ENCODE measurements at places on chromosomes 1 and 21.

DNA sequence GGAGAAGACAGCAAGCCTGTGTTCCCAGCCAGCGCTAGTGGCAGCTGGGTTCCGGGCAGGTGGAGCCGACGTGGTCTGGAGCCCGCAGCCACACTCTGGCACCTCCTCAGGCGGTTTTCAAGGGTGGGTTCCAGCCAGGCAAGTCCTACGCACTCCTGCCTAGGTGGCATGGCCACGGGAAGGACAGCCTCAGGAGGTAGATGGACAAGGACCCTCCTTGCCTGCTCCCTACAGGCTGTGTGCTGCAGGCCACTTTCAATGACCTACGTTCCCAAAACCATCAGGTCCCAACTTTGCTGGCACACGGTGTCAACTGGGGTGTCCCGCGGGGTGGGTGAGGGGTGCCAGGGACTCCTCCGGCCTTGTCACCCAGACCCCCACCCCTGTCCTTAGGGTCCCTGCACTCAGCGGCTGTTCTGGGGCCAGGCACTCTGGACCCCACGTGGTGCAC lies 6.7 kb upstream of the PTGER3 start:
- DNase-seq, result no peak

DNA sequence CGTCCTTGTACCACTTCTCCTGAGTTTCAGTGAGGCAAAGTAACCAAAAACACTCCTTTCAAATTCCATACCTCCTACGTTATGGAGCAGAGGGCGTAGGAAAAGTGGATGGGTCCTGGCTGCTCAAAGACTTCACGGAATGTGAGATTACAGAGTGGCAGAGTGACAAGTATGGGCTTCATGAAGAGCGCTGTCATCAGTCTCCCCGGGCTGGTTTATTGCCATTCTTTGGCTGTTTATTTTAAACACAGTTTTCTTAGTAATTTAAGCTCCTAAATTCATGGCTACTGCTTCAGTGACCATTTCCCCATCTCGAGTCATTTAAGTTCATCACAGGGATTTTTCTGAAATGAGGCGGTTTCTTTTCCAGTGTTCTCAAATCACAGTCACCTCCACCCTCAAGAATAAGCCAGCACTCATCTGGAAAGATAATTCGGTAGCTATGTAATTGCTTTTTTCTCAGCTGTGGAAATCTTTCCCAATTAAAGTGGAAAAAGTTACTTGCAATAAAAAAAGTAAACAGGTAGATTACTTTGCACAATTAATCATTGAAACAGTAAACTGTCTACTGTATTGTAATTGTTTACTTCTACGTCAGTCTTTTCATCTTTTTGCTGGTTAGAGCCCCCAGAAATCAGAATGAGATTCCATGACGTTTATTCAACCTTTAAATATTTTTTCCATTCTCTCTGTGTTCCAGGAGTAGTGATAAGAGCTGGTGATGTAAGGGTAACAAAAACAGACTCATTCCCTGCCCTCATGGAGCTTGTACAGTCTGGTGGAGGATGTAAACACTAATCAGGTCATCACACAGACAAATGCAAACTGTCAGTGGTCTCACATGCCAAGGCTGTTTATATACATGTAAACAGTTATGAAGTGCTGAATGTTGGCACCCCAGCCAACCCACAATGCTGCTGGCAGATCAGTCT lies 3.0 kb upstream of the SMYD2 start:
- no peak for DNase-seq

- no peak for DNase-seq
Measured at GRCh38 chr1:205598841-205599668, 32.8 kb downstream of the ELK4 start.

DNA sequence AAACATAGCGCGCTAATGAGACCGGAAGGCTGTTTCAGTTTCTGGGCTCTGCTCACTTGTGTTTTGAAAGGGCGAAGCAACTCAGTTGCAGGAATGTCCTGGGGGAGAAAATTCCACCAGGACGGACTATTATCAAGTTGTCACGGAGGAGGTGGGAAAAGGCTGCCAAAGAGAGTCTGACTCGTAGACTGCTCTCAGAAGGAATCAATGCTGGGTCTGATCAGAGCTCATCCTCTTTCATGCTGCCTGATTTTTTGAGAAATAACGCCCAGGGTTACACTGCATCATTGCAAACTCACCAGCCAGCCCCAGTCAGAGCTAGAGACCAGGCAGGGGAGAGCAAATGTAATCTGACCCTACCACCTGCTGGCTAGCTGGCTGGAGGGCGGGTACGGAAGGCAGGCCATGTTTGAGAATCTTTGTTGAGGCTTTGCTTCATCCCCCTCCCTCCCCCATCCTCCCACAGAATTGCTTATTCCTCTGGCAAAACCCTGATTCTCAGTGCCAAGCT lies 36.4 kb upstream of the BCL9 start:
- DNase-seq, result no peak

DNA sequence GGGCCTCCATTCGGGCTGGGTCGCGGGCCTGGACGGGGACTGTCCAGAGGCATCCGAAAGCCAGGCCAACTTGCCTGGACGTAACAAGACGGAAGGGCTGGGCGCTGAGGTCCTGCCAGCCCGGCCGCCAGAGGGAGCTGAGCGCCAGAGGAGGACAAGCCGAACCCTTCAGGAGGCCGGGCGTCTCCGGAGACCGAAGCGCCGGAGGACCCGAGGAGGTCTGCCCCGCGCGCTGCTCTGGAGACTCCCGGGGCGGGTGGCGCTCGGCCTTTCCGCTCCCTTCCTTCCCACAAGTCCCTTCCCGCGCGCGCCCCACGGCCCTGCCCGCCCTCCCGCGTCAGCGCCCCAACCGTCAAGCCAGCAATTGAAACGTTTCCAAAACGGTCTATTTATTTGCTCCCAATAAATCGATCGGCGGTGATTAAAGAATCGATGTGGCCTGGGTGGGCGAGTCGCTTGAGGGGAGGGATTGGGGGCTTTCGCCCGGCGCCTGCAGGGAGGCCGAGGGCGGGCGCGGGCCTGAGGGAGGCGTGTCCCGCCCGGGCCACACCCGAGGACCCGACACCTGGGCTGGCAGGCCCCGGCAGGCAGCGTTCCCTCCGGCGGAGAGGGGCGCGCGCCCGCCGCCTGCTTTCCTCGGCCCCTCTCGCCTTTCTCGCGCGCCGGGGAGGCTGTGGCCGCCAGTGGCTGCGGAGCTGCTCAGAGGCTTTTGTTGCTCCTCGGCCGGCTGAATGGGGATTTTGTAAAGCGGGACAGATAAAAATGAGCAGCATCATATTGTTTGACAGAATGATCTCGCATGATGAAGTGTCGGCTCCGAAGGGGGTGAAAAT lies 5.2 kb upstream of the FOXD3 start:
- DNase-seq, result peak; percentile 38

DNA sequence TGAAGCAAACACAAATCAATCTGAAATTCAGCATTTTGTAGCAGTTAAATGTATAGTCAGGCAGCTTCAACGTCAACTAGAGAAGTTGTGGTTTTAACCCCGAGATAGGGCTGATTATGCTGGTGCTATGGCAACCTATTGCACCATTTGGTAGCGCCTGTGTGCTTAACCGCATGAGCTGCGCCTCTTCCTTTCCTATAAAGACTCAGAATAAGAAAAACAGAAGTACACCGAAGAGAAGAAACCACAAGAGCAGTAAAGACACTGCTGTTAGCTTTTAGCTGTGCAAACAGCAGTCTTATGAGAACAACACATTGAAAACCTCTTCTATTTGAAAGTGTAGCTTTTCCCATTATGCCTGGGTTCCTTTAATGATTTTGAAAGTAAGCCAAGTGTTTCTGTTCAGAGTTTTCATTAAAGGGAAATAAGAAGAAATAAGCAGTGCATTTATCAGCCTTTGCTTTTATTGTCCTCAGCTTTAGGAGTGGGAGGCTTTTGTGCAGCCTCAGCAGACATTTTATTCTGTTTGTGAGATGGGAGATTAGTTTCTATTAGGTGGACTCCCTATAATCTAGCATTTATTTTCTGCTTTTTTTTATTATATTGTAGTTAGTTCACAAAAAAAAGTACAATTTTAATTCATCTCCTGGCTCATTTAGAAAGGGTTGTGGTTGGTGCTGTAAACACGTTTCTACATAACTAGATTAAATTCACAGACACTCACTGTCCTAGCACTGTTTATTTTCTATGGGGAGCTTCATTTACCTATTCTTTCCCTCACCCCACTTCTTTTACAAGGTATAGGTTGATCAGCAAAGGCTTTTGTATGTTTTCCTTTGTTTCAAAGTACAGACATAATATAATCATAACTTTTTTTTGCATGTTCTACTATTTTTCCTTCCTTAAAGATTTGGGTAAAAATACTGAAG lies 43.3 kb downstream of the PTPRC start:
- DNase-seq, result peak; percentile 51

GRCh38 chr1:17032741-17033140 lies 21.0 kb upstream of the ATP13A2 start:
- DNase-seq, result no peak

DNA sequence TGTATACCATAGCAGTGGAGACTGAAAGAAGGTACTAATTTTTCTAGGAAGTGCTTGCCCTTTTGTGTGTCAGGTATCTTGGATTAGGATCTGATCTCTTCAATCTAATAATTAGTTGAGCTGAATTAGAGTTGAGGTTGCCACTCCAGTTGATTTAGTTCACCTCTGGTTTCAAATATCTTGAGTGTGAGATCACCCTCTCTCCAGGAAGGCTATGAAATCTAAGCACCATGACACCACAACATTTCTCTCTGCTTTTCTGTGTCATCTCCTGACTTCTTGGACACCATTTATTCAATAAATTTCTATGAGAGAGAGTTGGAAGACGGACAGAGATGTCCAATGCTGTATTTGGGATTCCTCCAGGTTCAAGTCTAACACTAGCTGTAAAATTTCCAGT lies 212.8 kb downstream of the DYRK1A start:
- no peak for DNase-seq

GRCh38 chr1:246971090-246971721 lies 36.7 kb downstream of the ZNF695 start:
- DNase-seq, result peak; percentile 10

GRCh38 chr1:31497601-31498000 lies 78.7 kb upstream of the TINAGL1 start:
- DNase-seq, result no peak

- DNase-seq, result no peak
Measured at GRCh38 chr1:240635466-240636256, 23.7 kb upstream of the GREM2 start.

GRCh38 chr1:91895832-91896556 lies 10.0 kb upstream of the TGFBR3 start:
- DNase-seq, result no peak

- no peak for DNase-seq
Measured at GRCh38 chr1:187067160-187067559, 238.4 kb downstream of the PLA2G4A start.
